Cortex of kidney (tissue), 1 donor: ENCODE measurements at places on chromosomes 6 and 20.

- no peak for DNase-seq
These were observed 54.4 kb downstream of the RFX6 start for GRCh38 chr6:116931456-116931855.

DNA sequence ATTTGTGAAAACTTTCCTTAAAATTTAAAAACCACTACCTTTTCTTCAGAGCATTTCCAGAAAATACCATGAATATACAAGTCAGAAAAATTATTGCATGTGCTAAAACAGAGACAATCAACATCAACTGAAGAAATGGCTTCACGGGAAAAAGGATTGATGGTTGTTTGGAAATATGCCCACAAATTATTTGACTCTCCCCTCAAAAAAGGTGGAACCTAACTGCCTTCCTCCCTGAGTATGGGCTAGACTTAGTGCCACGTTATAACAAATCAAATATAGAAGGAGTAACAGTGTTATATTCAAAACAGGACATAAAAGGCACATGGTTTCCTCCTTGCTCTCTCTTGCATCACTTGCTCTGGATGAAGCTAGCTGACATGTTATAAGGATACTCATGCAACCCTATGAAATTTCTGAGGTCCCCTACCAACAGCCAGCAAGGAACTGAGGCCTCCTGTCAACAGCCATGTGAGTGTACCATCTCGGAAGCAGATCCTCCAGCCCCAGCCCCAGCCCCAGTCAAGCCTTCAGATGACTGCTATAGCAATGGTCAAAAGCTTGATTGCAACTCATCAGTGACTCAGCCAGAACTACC is 8.4 kb downstream of the BTBD9 start:
- no peak for DNase-seq

DNA sequence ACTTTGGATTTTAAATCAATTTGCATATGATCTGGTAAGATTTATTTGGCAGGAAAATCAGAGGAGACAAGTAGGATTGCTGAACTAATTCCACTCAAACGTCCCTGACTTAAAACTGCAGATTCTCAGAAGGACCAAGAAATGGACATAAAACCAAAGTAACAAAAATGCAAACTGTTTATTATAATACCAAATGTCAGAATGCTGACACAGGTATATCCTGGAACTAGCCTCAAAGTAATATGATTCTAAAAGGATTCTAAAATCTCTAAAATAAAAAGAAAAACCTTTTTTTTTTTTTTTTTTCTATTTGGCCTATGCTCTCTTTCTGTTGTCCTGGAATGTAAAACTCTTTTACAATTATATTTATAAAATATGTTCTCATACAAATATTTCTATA is 74.4 kb upstream of the BTBD3 start:
- DNase-seq = no peak

GRCh38 chr6:5025911-5026819 is 22.3 kb upstream of the RPP40 start:
- DNase-seq = no peak

GRCh38 chr6:150036081-150036480 is 10.7 kb upstream of the RAET1L start:
- no peak for DNase-seq
